ENCODE measurements at places on chromosomes 1 and 21.

DNA sequence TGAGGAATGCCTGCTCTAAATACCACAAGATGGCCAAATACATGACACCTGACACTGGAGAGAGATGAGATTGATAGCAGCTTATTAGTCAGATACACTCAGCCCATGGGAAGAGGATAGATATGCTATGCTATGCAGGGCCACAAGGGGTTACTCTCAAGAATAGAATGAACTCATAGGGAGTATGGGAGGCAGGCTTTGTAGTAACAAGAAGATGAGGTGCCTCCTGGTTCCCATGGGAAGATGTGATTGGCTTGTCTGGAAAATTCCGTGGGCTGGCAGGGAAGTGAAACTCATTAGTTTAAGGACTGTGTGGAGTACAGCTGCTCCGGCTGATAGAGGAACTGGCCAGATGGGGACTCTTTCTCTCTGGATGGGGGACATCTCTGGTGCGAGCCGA, 16.5 kb downstream of the CCDC30 start:
- no peak for DNase-seq

- no peak for DNase-seq
Observed at GRCh38 chr1:111535256-111536191, 32.1 kb upstream of the ADORA3 start.

DNA sequence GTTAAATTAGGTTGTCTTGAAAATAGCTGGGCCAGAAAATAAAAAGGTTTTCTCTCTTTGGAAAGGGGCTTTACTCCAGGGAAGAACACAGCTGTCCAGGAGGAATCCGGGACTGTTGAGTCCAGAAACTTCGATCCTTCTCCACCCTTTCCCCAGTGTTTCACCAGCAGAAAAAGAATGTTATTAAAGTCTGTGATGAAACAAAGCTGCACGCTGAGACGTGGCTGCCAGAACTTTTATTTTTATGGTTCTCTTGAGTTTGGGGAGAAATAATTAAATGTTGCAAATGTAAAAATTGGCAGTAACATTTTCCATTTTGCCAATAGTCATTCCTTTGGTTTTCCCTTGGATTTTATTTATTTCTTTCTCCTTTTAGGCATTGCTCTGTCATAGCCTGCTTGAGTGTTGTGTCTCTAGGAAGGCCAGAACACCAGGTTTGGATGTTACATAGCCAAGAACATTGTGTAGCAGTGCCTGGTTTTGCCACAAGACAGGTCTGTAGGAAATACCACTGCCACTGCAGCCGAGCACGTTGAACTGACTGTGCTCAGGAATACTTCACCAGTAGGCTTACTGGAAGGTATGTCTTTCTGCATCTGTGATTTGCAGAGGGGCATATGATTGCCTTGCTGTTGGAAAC, 87.4 kb downstream of the ROR1 start:
- DNase-seq: no peak

- DNase-seq: no peak
Observed at GRCh38 chr1:192979542-192979941, 79.6 kb downstream of the UCHL5 start.

- no peak for DNase-seq
Observed at GRCh38 chr1:225937048-225937968, 3.7 kb downstream of the LEFTY2 start.

GRCh38 chr1:26618561-26618960, 77.3 kb upstream of the ARID1A start:
- no peak for DNase-seq

DNA sequence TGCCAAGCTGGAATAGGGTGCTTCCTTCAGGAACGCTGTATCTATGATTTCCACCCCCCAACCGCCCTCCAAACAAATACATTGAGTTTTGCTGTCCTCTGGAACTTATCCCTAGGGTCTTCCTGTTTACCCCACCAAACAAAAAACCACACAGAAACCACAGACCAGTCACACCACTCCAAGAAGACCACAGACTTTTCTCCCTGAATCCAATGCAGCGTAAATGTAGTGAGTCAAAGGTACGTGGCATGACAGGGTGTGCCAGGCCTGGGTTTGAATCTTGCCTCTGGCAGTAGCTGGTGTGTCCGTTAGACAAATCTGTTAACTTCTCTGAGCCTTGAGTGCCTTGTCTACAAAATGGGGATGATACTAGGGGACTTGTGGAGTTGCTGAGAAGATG, 27.8 kb downstream of the ASAP3 start:
- peak; percentile 11 for DNase-seq

DNA sequence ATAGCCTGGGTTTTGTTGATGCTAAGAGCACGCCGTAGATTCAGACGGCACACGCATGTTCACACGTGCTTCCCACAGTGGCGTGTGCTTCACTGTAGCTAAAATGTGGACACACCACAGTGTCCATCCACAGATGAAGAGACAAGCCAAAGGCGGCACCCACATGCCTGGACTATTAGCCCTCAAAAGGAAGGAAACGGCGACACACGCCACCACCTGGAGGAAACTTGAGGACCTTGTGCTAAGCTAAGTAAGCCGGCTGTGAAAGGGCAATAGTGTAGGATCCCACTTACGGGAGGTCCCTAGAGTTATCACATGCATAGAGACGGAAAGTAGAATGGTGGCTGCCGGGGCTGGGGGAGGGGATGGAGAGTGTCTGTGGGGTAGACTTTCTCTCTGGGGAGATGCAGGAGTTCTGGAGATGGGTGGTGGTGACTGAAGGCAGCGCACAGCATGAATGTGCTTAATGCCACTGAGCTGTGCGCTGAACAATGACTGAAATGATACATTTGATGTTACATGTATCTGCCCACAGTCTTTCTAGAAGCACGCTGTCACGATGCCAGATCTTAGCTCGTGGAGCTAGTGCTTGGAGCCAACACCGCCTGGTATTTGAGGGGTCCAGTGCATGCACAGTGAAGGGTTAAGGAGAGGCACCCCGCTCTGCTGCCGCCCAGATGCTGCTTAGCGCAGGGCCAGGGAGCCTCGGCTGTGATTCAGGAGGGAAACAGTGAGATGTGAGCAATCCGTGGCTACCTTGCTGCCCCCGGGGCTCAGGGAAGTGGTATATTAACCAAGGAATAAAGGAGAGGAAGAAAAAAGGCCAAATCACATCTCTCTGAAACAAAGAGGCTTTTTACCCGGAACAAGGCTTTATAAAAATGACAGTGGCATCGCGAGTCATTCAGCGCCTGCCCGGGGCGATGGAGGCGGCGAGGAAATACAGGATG, 103.7 kb downstream of the PRDM16 start:
- no peak for DNase-seq

DNA sequence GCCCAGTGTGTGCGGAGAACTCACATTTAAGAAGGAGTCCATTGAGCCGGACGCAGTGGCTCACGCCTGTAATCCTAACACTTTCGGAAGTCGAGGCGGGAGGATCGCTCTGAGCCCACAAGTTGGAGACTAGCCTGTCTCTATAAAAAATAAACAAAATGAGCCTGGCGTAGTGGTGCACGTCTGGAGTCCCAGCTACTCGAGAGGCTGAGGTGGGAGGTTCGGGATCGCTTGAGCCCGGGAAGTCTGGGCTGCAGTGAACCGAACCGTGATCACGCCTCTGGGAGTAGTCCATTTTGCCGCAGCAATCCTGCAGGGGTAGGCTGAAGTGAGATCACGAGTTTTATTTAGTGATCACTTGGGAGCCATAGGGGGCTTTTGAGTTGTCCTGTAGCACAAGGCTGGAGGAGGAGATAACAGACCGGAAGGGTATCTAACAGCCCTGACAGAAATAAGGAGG, 497 bp upstream of the FUCA1 start:
- DNase-seq: no peak

GRCh38 chr1:12229386-12229834, 420 bp upstream of the VPS13D start:
- no peak for DNase-seq

DNA sequence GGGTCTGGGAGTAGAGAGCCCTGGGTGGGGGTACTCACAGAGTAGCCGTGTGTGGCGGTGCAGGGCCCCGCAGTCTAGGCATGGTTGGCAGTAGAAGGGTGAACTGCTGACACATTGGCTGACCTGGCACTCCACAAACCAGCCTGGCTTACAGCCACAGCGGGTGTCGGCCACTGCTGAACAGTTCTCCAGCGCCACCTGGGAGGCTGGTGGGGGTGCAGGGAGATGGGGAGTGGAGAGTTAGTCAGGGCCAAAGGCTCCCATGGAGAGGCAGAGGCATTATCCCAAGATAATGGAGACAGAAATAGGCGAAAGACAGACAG, 1.5 kb downstream of the TNFRSF25 start:
- peak; percentile 83 for DNase-seq

DNA sequence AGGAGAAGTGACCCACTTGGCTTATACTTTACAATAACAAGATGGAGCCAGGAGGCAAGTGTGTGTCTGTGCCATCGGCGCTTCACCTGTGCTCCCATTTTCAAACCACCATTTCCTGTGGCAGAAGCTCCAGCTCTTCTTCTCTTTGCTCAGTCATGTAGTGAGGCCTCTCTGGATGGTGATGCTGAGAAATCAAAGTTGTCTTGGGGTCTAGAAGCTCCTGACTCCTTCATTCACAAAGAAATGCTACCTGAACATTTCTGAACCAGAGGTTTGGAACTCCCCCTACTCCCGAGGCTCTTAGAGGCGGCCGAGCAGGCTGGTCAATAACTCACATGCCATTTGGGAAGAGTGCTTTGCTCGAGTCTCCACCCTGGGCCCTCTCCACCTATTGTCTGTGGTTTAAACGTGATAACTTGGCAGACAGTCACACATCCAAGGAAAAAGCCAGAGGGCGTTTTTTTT, 18.0 kb downstream of the SLAMF1 start:
- peak; percentile 49 for DNase-seq

DNA sequence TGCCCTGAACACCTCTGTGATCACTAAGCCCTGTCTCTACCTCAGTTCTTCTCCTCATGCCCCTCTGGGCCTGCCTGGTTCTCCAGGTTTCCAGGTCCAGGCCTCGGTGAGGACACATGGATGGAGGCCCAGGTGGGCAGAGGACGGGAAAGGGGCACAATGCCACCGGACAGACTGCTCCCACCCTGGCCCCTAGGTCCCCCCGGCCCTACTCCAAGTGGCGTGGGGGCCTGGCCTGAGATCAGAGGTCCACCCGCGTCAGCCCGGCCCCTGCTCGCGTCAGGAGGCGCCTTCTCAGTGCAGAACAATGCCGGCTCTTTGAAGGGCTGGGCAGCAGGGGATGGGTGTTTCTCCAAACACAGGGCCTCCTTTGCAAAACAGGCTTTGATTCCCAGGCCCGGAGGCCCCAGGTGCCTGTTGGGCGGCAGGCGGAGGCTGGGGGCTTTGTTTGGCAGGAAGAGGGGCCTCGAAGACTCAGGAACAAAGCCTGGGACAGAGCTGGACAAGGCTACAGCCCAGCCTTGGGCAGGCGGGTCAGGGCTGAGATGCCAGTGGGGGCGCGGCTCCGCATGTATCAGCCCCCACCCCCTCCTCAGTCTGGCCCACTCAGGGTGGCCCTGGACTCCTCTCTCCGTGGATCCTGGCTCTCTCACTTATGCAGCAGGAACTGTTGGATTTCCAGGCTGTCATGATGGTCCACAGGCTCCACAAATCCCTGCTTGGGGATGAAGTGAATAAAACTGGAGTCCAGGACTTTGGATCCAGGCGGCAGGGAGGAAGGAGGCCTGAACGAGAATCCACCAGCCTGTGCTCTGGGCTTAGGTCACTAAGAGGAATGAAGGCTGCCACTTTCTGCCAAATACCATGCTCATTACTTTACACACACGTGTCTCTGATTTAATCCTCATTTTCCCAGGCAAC, 77.4 kb upstream of the SLC2A1 start:
- no peak for DNase-seq

DNA sequence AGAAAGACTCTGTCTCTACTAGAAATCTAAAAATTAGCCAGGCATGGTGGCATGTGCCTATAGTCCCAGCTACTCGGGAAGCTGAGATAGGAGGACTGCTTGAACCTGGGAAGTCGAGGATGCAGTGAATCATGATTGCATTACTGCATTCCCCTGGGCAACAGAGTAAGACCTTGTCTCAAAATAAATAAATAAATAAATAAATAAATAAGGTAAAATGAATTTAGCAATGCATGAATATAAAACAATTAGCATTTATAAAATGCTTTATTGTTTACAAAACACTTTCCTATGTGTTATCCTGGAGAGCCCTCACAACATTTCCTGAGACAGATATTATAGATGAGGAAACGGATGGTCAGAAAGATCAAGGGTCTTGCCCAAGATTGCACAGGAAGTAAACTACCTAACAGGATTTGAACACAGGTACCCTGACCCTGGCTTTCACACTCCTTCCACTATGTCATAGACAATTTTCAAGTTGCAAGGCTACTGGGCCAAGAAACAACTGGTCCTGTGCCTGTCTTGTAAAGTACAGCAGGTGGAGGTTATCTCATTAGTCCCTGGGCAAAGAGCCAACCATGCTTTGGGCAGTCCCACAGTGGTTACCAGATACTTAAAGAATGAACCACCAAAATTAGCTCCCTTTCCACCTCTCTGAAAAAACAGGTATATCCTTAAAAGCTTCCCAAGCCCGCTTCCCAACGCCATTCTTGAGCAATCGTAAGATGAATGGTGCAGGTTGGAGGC, 15.4 kb upstream of the VSIG8 start:
- DNase-seq: no peak

DNA sequence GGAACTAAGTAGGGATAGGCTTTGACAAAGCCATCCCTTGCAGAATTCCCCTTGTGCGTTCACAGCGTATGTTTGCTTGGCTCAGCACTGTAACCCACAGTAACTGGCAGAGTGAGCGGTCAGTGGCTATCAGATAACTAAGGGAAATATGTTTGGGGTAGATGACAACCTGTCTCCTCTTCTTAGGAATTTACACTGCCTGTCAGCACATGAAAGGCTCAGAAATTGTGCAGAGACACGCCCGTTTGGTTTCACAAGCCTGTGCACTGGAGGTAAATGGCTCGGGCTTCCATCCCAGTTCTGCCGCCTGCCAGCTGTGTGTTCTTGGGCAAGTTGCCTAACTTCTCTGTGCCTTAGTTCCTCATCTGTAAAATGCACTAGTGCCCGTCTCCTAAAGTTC, 101.2 kb downstream of the PRDM2 start:
- DNase-seq: no peak

GRCh38 chr21:36946949-36947356, 19.5 kb downstream of the HLCS start:
- no peak for DNase-seq

GRCh38 chr1:110495926-110496600, 22.9 kb downstream of the KCNA10 start:
- peak; percentile 86 for DNase-seq

DNA sequence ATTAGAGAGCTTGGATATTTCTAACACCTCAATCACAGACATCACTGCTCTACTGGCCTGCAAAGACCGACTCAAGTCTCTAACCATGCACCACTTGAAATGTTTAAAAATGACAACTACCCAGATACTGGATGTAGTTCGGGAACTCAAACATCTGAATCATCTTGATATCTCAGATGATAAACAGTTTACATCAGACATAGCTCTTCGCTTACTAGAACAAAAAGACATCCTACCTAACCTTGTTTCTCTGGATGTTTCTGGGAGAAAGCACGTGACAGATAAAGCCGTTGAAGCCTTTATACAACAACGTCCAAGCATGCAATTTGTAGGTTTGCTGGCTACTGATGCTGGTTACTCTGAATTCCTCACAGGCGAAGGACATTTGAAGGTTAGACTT, 45.1 kb downstream of the ZYG11B start:
- no peak for DNase-seq
